ENCODE measurements at places on chromosomes 3 and 15.

DNA sequence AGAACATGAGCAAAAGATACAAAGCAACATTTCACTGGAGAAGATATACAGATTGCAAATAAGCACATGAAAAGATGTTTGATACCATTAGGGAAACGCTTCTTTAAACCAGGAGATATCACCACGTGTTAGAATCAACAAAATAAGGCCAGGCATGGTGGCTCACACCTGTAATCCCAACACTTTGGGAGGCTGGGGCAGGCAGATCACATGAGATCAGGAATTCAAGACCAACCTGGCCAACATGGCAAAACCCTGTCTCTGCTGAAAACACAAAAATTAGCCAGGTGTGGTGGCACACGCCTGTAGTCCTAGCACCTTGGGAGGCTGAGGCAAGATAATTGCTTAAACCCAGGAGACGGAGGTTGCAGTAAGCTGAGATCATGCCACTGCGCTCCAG, 20.5 kb upstream of the MUC20 start:
- no peak for DNase-seq

- peak; percentile 92 for DNase-seq
Observed at GRCh38 chr3:124653797-124654469, 76.3 kb upstream of the UMPS start.

DNA sequence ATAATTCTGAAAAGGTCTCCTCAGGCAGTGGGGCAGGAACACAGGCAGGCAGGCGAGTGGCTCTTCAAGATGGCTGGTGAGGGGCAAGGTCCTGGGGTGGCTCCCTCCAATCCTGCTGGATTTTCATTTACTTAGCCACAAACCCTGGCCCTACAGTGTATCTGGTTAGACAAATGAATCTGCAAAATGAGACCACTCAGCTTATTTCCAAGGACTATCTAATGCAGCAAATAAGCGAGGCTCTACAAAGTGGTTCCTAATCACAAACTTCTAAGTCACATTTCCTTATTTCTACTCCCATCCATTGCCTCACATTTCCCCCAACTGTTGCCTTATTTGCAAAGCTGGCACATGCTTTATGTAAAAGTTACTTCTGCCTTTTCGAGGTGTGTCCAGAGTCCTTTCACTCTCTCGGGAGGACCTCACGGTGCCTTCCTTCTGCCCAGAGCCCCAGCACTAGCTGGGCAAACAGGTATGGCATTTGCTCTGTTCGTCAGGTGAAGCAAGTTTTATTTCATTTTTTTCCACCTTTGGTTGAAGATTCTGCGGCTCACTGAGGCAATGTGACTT, 40.5 kb downstream of the CCDC12 start:
- peak; percentile 62 for DNase-seq

DNA sequence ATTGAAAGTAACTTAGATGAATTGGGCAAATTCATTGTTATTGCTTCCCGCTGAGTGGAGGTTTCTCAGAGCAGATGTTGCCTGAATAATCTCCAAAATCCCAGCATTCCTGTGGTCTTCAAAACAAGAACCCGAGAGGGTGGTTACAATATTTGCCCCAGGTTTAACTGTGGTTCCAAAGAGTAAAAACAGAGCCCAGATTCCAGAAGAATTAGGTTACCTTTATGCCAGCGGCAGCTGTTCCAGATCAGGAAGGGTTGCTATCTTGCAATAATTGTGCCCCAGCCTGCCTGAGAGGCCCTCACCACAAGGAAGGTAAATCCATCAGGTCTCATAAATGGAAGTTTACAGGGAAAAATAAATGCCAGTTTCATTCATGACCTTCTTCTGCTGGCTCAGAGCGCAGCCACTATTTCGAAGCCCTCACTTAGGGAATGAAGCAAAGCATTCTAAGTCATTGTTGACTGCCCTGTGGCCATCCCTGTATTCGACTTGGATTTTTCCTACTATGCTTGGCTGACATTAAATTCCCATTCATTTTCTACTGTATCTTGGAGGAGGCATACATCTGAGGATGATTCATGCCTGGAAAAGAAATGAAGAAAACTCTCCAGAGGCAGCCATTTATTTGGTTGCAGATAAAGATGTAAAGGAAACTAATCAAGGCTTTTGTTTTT, 54.6 kb downstream of the SSUH2 start:
- no peak for DNase-seq

DNA sequence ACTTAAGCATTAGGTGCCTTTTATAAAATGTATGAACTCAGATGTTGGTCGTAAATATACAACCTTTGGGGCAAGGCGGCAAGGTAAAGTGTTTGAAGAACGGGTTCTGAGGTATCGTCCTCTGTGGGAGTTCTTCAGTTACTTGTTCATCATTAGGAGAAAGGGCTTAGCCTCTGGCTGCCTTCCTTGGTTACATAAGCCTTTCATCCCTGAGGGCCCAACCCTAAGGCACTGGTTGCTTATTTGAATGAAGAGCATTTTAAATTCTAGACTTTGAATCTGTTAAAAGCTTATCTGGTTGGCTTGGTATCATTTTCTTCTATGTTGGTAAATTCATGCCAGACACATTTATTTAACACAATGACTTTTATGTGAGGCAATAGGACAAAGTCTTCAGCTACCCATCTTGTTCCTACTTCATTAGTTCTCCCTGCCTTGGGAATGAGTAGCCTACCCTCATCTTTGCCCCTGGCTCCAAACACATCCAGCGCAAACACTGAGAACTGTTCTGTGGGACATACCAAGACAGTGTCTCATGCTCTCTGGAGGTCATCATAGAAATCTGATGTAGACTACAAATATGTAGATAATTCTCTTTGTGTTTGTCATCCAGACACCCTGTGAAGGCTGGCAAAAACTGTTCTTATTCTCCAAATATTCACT, 12.4 kb upstream of the CCDC80 start:
- no peak for DNase-seq

DNA sequence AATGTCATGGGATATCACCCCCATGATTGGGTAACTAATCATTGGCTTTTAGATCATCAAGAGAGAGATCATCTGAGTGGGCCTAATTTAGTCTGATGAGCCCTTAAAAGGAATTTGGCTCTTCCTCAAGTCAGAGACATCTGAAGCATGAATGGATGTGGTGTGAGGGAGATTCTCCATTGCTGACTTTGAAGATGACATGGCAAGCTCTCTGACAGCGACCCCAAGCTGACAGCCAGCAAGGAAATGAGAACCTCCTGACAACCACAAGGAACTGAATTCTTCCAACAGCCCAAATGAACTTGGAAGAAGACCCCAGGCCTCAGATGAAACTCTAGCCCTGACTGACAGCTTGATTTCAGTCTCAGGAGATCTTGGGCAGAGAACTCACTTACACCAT, 108.4 kb upstream of the SPATA12 start:
- no peak for DNase-seq

DNA sequence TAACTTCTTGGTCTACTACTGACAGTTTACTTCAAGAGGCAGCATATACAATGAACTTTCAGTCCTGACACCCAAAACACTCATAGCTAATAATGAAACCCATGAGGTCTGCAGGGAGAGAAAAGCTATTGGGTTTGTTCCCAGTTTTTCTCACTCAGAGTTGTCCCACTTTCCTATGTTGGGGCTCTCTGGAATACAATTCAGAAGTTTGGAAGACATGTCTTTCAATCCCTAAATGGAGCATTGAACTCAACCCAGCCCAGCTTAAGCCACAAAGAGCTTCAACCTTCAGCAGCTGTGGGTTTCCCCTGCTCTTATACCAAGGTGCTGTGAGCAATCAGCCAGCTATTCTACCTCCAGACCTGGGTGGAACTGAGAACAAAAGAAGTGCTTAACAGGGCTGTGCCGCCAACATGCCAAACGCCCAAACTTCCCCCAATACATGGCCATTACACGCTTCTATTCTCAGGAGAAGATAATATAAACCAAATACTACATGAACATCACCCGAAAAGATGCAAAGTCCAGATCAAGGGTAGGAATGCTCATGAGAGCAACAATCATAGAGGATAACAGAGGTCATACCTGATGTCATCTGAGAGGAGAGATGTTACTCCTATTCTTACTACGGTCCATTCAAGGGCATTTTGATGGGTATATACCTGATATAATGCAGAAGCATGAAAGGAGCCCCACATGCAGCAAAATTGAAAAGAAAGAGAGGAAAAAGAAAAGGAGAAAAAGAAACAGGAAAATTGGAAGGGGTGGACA, 131.2 kb upstream of the TGFBR2 start:
- DNase-seq, result no peak

GRCh38 chr3:10437995-10438901, 67.1 kb downstream of the ATP2B2 start:
- DNase-seq, result peak; percentile 84

- no peak for DNase-seq
Observed at GRCh38 chr15:88120026-88120425, 136.5 kb downstream of the NTRK3 start.

- DNase-seq, result no peak
Observed at GRCh38 chr3:195352895-195353488, 82.0 kb upstream of the XXYLT1 start.

GRCh38 chr3:155076888-155077287, 3.2 kb upstream of the MME start:
- DNase-seq, result no peak

- no peak for DNase-seq
Observed at GRCh38 chr3:50323092-50323600, 601 bp upstream of the HYAL2 start.

DNA sequence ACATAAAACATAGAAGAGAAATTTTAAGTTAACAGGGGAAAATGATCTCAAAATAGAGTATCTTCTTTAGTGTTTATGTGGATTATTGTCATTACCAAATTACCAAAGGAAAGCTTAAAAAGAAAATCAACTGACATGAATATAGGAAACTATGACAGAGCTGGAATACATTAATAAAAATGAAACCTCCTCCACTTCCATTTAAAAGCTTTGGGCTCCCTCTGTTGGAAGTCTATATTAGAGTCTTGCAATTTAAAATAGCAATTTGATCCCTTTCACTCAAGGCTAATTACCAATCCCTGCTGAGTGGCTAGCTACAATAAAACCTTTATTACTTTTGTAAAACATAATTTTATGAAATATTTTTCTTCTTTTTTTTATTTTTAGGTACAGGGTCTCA, 61.4 kb upstream of the IMPG2 start:
- DNase-seq, result peak; percentile 82

DNA sequence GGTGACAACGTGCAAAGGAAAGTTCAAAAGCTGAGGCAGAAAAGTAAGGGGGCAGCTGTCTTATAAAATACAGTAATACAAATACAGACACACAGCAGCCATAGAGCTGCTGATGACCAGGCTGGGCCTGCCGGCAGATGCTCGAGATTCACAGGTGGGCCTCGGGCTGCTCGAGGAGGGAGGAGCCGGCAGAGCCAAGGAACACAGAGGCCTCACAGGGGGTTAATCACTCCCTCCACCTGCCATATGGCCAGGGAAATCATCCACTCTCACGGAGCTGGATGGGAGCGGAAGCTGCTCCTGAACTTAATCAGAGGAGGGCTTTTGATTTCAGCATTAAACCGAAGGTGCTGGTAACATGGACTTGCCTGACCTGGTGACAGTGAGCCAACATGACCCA, 29.6 kb upstream of the MGLL start:
- no peak for DNase-seq

DNA sequence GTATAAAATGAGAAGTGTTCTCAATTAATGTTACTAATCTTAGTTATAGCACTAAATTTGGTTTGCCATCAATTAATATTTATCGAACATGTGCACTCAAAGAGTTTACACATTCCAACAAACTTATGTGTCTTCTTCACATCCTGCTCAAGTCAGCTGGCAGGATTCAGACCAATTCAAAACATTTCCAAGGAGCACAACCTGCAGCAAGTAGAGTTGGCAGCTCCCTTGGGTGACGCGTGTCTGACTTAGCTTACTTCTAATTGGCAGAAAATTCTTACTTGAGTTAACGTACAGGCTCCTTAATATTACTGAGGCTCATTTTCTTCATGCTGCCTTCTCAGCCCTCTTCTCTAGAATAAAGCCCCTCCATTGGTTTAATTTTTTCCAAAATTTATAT, 110.4 kb upstream of the PFN2 start:
- no peak for DNase-seq

DNA sequence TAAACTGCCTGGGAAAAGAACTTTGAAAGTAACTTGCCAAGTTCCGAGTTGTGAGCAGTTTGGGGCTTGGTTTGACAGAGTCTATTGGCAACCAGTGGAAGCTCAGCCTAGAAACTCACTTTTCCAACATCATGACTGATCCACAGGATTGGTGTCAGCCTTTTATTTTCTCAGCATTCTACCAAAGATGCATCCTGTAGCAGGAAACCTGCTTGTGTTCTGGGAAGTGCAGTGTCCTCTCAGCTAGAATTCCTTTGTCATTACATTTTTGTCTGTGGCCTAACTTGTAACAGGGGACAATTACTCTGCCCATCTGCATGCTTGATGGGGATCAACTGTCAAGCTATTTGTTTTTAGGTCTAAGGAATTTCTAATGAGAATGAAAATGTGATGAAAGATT, 116.7 kb upstream of the LMOD3 start:
- DNase-seq, result no peak

GRCh38 chr3:183812761-183813445, 12.5 kb downstream of the MAP6D1 start:
- no peak for DNase-seq

- DNase-seq, result peak; percentile 49
Observed at GRCh38 chr15:87874896-87875711, 381.4 kb downstream of the NTRK3 start.

DNA sequence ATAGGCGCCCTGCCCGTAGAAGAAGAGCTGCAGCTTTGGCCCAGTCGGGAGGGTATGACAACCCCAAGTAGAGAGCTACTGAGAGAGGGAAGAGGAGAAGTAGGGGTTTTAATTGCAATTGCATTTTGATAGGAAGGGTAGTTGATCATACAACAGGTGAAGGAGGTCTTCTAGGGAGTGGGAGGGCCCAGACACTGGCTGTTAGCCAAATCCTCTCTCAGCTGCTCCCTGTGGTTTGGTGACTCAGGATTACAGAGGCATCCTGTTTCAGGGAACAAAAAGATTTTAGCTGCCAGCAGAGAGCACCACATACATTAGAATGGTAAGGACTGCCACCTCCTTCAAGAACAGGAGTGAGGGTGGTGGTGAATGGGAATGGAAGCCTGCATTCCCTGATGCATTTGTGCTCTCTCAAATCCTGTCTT, 408.9 kb upstream of the THBS1 start:
- DNase-seq, result peak; percentile 86

- no peak for DNase-seq
Observed at GRCh38 chr3:72520690-72521308, 327.4 kb downstream of the SHQ1 start.

- DNase-seq, result no peak
Observed at GRCh38 chr3:172616031-172616461, 92.8 kb upstream of the TNFSF10 start.

GRCh38 chr3:4358273-4358672, 55.1 kb downstream of the SETMAR start:
- no peak for DNase-seq
